Activated T-helper 17 cell treated with anti-CD3 and anti-CD28 coated beads, Interleukin-2, amount 50 U/mL, for 72 hours (primary cell): ENCODE measurements at places on chromosomes 13 and 19. TPM values are rescaled to one million over a fixed set of nuclear protein-coding genes. Genes with fewer than 3 reads are reported as not detected.

DNA sequence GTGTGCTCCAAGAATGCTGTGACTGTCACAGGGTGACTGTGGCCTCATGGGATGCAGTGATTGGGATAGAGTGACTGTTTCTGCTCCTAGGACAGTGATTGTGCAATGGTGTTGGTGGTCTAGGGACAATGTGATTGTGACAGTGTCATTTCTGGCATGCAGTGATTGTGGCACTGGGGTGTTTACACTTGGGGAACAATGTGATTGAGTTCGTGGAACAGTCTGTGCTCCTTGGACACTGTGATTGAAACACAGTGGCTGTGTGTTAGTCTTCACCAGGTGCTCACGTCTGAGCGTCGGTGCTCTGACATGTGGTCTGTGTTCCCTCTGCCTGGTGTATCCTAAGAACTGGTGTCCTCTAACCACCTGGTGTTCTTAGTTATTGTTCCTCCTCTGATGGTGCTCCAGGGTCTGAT lies 1.7 kb downstream of the PDE4A start:
- no peak for ATAC-seq

DNA sequence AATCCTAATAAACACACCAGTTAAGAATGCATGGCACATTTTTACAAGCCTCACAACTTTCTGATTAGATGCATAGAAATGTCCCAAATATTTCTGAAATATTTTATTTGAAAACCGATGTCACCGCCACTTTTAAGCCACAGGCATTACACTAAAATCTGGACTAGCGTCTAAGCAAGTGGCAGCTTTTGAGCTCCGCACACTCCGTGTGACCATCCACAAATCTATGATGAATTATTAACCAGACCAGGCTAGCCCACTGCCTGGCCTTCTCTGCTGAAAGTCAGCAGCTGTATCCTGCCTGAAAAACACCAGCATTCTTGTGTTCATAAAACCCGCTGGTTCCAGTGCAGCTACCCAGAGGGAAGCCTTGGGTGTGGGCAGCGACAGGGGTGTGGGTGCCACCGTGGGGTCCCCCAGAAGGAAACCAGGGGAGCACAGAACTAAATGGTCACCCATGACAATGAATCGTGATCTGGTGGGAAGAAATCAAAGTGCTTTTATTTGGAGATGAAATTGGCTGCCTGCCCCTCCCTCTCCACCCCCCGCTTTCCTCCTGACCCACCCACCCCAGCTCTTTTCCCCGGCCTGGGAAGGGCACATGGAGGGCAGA lies 13.8 kb downstream of the RASA3 start:
- ATAC-seq: no peak

DNA sequence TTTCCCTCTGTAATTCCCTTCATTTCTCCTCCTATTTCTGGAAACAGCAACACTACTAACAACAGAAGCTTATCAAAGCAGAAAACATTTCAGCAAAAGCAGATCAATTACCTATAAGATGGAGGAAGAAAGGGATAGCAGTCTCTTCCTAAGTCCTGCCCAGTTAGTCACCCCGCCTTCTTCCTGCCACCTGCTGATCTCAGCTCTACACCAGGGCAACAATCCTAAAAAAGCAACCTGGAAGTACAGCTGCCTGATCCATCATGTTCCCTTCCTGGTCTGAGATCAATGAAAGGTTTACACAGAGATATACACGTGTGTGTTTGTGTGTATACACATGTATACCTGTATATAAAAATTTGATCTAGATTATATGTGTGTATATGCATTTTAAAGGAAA lies 59.4 kb downstream of the TSC22D1 start:
- ATAC-seq: no peak

DNA sequence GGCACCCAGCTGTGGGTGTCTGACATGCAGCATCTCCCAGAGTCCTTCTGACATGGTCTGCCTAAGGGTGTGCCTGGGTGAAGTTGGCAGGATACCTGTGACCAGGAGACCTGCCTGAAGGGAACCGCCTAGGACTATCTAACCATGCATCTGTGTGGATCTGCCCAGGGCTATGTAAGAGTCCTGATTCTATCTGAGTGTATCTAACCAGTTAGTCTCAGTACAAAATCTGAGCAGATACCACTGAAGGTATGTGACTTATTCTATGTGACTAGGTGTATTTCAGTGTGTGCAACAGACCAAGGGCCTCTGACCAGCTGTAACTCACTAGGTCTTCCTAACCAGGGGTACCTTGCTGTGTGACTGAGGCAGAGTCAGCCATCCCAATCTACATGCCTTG lies 28.2 kb upstream of the FBL start:
- ATAC-seq: no peak

DNA sequence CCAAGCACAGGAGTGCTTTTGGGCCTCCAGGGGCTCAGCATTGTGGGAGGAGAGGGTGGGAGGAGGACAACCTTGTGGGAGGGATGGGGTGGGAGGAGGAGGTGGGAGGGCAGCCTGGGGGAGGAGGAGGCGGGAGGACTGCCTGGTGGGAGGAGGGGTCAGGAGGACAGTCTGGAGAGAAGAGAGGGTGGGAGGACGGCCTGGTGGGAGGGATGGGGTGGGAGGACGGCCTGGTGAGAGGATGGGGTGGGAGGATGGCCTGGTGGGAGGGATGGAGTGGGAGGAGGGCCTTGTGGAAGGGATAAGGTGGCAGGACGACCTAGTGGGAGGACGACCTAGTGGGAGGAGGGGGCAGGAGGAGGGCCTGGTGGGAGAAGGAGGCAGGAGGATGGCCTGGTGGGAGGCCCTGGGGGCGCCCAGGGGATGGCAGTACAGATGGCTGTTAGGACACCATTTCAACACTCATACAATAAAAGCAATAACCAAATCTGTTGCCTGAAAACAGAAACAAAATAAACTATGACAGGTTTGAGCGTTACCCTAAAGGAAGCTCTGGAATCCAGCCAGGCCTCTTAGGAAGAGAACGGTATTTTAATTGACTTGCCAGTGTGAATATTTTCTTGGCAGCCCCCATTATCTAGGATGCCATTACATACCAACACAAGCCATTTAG lies 63.7 kb downstream of the CRYL1 start:
- ATAC-seq: no peak

DNA sequence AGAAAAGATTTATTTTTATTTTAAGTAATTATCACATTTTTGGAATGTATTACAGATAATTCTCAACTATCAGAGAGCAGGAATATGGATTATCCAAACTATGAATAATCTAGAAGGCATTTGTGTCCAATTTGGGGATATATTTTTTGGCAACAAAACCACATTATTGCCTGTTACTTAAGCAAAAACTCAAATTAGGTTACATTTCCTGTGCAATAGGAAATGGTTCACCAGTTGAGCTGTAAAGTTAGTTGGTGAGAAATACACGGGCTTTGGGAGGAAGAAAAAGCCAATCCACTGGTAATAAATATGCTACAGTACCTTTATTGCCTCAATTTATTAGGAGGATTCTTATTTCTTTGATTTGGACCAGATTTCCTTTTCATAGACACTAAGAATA lies 1075.2 kb downstream of the PCDH9 start:
- ATAC-seq: no peak

DNA sequence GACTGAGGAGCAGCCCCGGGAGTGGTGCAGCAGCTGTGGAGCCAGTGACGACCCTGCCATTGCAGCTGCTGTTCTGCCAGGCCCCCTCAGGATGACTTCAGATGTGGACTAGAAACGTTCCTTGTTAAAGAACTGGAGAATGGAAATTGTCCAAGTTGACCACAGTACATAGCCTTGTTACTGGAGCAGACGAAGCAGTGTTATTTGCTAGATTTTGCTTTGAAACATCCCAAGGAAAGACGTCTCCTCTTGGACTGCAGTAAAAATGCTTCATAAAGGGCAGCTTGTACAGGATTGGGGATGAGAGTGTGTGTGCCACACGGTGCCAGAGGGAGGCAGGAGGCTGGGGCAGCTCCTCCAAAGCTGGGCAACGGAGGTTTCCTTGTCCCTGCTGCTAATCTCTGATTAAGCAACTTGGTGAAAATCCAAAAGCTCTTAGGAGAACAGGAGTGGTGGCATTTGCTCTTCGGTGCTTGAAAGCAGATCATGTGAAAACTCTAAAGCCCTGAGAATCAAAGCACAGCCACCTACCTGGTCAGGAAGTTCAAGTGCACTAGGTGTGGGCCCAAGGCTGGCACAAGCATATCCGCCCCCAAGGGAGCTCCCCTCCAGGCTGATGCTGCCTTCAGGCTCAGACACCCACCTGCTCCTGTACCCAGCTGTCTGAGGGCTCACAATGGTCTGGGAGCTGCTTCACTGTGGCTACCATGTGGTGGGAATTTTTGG lies 34.5 kb downstream of the SHISA2 start:
- no peak for ATAC-seq

GRCh38 chr19:47603706-47604565 lies 5.0 kb upstream of the BICRA start:
- no peak for ATAC-seq

DNA sequence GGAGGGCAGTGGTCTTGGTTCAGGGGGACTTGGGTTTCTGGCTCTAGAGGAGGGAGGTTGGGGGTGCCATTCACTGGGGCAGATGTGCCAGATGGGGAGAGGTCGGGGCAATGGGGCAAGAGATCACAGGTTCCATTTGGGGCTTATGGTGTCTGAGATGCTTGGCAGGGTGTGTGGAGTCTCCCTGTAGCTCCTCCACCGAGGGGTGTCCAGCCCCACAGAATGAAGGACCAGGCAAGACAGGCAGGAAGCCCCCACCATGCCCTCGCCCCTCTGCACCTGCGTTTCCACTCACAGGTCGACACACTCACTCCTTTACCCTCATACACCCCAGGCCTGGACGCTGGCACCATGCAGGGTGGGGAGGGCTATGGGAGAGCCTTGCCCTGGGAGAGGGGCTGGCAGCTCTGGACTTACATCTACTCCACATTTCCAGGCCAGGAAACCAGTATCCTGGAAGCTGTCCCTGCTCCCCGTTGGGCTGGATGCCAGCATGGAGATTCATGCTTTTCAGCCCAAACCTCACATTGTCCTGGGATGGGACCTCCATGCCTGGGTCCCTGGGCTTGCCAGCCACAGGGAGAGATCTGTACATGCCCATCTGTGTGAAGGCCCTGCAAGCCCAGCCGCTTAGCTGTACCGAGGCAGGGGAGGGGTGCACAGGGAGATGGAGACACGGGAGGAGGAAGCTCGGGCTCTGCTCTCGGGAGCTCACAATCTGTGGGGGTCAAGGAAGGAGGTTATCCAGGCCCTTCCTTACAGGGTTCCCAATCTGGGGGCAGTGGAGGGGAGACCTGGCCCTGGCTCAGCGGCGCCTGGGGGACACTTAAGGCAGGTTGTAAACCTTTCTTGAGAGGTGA lies 77.1 kb downstream of the CHST8 start:
- no peak for ATAC-seq

- no peak for ATAC-seq
Measured at GRCh38 chr13:89790696-89791095, 1556.8 kb upstream of the MIR17HG start.

- no peak for ATAC-seq
Measured at GRCh38 chr13:44474122-44474910, 100.7 kb downstream of the SERP2 start.

GRCh38 chr13:110531671-110532083 lies 29.8 kb downstream of the RAB20 start:
- no peak for ATAC-seq

- no peak for ATAC-seq
Measured at GRCh38 chr19:44905437-44906160, at the start of gene APOE. TSS of gene APOE (plus strand) at chr19:44905796. CDS start at chr19:44906625, 829 bp downstream.

DNA sequence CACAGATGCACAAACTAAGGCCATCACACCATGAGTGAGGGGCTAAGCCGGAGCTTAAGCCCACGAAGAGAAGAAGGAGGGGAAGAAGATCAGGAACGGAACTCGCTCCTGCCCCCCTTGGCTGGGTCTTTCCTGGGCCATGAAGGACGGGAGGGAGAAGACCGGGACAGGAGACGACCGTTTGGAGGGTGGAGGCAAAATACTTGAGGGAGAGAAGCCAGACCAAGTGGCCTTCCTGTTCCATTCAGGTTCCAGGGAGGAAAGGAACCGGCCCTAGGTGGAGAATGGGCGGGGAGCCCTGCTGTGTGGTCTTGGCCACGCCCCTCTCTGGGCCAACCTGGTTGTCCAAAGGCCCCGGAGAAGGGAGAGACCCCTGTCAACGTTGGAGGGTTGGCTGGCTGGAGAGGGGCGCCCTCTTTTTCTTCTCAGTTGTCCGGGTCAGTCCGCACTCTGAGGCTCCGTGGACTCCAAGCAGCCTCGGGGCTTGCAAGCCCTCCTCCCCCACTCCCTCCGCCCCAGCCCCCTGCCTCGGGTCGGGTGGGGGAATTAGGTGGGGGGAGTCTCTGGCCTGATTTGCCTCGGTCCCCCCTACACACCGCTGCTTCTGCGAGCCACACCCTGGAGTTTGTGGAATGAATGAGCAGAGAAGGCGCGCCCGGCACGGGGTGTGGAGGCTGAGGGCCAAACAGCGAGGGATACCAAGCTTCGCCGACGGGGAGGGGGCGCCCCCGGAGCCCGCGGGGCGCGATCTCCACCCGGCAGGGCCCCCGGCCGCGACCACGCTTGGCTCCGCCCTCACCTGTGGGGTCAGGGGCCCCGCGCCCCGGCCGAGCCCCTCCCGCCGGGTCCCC lies 757 bp downstream of the FBN3 start:
- no peak for ATAC-seq

GRCh38 chr13:101210774-101211173 lies 205.5 kb downstream of the NALCN start:
- no peak for ATAC-seq

- no peak for ATAC-seq
Measured at GRCh38 chr13:100490692-100491091, 97.9 kb downstream of the GGACT start.

- ATAC-seq: no peak
Measured at GRCh38 chr19:14122924-14123323, 5.4 kb upstream of the PRKACA start.

DNA sequence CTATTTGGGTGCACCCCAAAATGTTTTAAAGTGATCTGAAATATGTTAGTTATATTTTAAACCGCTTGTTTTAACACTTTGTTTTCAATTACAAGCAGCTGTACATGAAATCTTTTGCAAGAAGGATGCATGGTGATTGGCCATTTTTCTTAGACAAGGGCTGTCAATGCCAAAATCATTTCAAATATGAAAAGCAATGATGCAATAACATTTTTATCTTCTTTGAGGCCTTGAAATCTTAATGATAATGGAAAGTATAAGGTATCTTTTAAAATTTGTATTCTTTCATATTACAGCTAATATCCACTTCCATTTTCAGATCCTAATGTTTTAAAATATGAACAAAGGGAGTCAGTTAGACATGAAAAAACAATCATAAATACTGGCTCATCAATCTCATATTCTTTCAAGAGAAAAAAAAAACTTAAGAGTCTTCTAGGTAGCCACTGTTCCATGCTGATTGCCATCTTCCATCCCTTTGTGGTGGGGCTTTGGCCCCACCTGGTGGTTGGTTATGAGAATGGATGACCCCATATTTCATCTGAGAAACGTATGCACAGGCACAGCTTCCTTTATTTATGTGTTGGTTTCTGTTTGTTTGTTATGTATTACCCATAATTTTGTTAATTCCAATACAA lies 330.3 kb upstream of the MIR17HG start:
- ATAC-seq: no peak

Gene C1QTNF9
- total RNA-seq: not detected

Gene CEACAM4
- not detected for total RNA-seq

Gene GNG8
- total RNA-seq: not detected

Gene GPR183
- 92.4 TPM for total RNA-seq

Gene ZNF221
- total RNA-seq: 4.2 TPM

Gene C3
- 4.3 TPM for total RNA-seq

Gene GRK1
- total RNA-seq: 0.09 TPM

Gene TTC9B
- 1.1 TPM for total RNA-seq

Gene ZNF534
- total RNA-seq: not detected
